Kidney (tissue), 22 donors: ENCODE measurements at places on chromosomes 16 and 17. TPM values are rescaled to one million over a fixed set of nuclear protein-coding genes. Genes with fewer than 3 reads are reported as not detected.
A peak's percentile ranks its signal among the peaks of the same experiment; 100 is the strongest.

GRCh38 chr17:19304751-19305150 is 57.8 kb downstream of the B9D1 start:
- no peaks in the 10 kb centered on the region for H3K27me3 ChIP-seq
- no peaks in the 10 kb centered on the region for H3K36me3 ChIP-seq
- peaks cover 22% of the 10 kb centered on the region for H3K4me1 ChIP-seq
- no peak overlapping the region for H3K4me3 ChIP-seq
- DNase-seq: no peak

GRCh38 chr17:42403150-42403549 is 14.9 kb upstream of the STAT3 start:
- DNase-seq: no peak
- no peaks in the 10 kb centered on the region for H3K27me3 ChIP-seq
- H3K4me3 ChIP-seq: no peak overlapping the region
- peaks cover 5% of the 10 kb centered on the region for H3K4me1 ChIP-seq

- peak overlapping the region; percentile 92 for H3K4me3 ChIP-seq
- peak overlapping the region; percentile 100 for H3K27ac ChIP-seq
- peaks cover 28% of the 10 kb centered on the region for H3K4me1 ChIP-seq
- peaks cover 43% of the 10 kb centered on the region for H3K36me3 ChIP-seq
Observed at GRCh38 chr17:64504769-64505339, 1.2 kb downstream of the DDX5 start.

DNA sequence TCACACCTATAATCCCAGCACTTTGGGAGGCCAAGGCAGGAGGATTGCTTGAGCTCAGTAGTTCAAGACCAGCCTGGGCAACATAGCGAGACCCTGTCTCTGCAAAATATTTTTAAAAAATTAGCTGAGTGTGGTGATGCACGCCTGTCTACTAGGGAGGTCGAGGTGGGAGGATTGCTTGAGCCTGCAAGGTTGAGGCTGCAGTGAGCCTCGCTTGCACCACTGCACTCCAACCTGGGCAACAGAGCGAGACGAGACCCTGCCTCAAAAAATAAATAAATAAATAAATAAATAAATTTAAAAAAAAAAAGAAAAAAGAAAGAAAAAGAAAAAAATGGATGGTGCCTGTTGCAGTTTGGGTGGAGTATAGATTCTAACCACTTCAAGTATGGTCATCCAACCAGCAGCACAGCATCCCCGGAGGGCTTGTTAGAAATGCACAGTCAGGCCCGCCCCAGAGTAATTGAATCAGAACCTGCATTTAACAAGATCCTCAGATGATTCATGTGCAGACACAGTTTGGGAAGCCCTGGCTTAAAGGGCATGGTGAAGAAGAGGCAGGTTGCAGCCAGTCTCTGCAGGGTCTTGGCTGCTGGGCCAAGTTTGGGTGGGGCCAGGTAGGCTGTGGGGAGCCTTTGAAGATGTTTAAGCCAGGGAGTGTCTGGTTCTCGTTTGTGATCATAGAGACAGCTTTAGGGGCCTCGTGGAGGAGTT is 40.8 kb downstream of the MRC2 start:
- H3K27me3 ChIP-seq: no peaks in the 10 kb centered on the region
- H3K27ac ChIP-seq: no peak overlapping the region
- H3K36me3 ChIP-seq: no peaks in the 10 kb centered on the region
- no peak overlapping the region for H3K4me3 ChIP-seq

- no peaks in the 10 kb centered on the region for H3K27me3 ChIP-seq
- no peak overlapping the region for H3K4me3 ChIP-seq
- H3K27ac ChIP-seq: no peak overlapping the region
- no peak for DNase-seq
Observed at GRCh38 chr17:75839942-75840798, 4.0 kb downstream of the UNC13D start.

DNA sequence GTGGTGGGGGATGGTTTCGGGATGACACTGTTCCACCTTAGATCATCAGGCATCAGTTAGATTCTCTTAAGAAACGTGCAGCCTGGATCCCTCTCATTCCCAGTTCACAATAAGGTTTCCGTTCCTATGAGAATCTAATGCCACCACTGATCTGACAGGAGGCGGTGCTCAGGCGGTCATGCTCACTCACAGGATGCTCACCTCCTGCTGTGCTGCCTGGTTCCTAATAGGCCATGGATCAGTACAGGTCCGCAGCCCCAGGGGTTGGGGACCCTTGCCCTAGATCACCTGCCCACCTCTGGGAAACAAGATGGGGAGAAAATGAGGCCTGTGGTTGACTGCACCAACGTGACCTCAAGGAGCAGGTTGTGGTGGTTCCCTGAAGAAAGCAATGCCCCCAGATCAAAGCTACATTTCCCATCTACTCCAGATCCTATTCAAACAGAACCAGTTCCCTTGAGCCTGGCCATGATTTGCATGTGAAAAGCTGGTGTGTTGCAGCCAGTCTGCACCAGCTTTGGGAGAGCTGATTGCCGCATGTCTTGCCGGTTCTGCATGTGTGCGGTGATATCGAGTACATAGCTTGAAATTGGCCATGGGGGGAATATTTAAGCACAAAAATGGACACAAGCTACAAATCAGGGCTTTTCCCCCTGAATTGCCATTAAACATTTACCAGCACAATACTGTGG is 183.2 kb upstream of the HSBP1 start:
- no peak for DNase-seq
- no peaks in the 10 kb centered on the region for H3K4me1 ChIP-seq
- H3K36me3 ChIP-seq: no peaks in the 10 kb centered on the region
- no peak overlapping the region for H3K27ac ChIP-seq

GRCh38 chr17:66834919-66835454 is at the start of gene CACNG5:
Gene CACNG5 (plus strand): TSS chr17:66835117. CDS start chr17:66877333, 42,216 bp downstream.
- H3K27ac ChIP-seq: no peak within 1 kb of the TSS
- peak; percentile 82 for DNase-seq
- H3K4me3 ChIP-seq: no peak within 1 kb of the TSS
- H3K36me3 ChIP-seq: no peaks in the 10 kb centered on the region
- H3K4me1 ChIP-seq: peaks cover 2% of the 10 kb centered on the region

The RCVRN gene
- total RNA-seq: not detected

The PRM1 gene
- not detected for total RNA-seq

The SLC9A5 gene
- 1.1 TPM for total RNA-seq

The SLC13A2 gene
- total RNA-seq: 1.1 TPM

The ZNF469 gene
- total RNA-seq: 1.6 TPM
